ENCODE measurements at places on chromosomes 16 and 17.

GRCh38 chr17:72406498-72406897, 285.7 kb downstream of the SOX9 start:
- no peak for DNase-seq

GRCh38 chr16:67654403-67654911, 5.6 kb downstream of the ACD start:
- no peak for DNase-seq

GRCh38 chr17:67022451-67022810, 21.9 kb upstream of the CACNG1 start:
- DNase-seq = no peak

GRCh38 chr17:49848019-49848473, at the start of gene TAC4:
TAC4 (minus strand) TSS chr17:49848069; CDS start chr17:49848017, 52 bp downstream.
- no peak for DNase-seq
